ENCODE measurements at places on chromosomes 16 and 17.
A peak's percentile ranks its signal among the peaks of the same experiment; 100 is the strongest.

DNA sequence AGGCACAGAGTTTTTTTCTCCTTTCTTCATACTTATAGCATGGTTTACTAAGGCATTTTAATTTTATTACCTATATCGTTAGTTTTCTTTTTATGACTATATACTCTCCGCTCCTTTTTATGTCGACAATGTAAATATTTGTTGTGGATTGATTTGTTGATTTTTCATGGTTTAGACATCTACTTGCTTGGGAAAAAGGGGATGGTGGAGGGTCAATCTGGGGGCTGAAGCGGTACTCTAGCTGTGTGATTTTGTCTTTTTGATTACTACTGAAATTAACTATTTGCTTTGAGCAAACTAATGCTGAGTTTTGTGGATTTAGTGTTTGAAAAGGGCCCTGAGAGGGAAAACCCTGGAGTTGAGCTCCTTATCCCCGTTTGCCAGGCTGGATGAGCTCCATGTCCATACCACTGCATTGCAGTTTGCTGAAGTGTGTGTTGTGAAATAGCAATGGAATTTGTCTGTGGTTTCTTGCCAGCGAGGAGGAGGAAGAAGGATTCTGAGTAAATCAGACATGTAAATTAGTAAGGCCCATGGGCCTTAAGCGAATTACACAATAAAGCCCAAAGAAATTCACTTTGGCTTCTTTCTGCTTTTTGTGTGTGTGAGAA is 72.0 kb downstream of the FTO start:
- peak; percentile 52 for DNase-seq

DNA sequence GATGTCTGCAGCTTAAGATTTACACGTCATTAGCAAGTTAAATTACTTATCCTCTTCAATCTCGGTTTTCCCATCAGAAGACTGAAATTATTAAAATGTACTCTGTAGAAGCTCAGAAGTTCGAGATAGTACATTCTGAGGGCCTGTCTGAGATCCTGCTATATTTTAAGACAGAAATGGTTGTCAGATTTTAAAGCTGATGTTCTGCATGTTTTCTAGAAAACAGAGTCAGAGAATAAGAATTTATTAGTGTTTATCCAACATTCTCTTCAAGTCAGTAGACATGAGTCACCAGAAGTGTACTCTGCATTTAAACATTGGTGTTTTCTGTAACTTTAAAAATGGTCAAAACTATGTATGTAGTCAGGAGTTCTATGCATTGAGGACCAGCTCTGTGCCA is 155.2 kb upstream of the MYOCD start:
- peak; percentile 17 for DNase-seq

DNA sequence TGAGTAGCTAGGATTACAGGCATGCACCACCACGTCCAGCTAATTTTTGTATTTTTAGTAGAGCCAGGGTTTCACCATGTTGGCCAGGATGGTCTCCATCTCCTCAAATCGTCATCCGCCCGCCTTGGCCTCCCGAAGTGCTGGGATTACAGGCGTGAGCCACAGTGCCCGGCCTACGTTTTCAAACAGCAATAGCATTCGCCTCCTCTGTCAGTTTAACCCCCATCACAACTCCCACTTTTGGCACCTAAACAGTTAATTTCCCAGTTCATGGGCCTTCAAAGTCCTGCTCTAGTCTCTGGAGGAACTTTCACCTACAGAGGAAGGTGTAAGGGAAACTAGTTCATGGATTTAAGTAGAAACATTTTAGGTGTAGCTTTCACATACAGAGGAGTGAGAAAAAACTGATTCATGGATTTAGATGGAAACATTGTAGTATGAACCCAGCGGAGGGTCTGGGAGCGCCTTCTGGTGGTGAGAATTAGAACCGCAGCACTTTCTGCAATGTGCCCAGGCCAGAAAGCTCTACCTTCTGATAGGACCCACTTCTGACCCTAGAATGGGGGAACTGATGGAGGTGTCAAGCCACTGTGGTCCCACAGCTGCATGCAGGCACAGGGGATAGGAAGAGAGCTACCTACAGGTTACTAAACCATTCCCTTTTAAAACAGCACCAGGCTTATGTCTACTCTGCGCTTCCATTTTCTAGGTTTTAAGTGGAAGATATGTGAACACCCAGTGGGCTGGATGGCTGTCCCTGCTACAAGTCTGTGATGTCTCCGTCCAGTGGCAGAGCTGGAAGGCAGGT is 12.0 kb upstream of the MEOX1 start:
- DNase-seq: peak; percentile 78

DNA sequence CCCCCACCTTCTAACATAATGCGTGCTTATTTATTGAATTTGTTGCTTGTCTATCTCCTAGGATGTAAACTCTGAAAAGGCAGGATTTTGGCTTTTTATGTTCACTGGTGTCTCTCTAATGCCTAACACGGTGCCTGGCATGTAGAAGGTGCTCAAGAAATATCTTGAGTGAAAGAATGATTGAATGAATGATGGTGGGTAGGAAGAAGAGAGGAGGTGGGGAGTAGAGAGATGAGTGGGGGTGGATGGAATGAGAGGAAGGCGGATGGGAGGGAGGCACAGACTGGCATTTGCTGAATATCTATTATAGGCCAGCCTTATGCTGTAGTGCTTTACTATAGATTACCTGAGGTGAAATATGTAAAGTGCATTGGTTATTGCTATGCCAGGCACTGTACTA is 2.3 kb downstream of the PRSS36 start:
- DNase-seq: peak; percentile 1

DNA sequence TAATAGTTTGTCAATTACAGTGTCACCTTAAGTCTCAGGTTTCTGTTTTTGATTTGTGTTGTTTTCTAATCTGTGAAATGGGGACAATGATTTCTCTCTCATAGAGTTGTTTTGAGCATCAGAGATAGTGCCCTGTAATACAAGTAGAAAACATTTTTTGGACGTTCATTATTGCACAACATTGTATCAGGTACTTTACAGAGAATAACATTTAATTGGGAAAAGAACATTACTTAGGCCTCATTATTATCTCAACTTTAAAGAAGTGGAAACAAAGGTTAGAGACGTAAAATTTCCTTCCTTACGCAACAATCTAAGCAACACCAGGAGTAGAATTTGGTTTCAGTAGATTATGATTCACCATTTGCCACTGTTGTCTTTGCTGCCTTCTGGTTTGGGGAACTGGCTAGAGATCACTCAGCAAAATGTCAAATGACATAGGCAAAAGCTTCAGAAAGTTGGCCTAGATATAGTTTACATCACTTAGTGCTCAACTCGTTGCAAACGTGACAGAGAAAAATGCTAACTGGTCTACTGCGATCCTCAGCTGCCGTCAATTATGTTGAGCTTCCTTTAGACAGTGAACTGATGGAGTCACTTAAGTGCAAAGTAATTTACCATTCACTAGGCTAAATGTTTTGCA is 1026.8 kb downstream of the CDH11 start:
- no peak for DNase-seq

GRCh38 chr16:15915555-15916081 is 27.2 kb upstream of the CEP20 start:
- no peak for DNase-seq

GRCh38 chr17:60496041-60496440 is 30.0 kb downstream of the APPBP2 start:
- DNase-seq: no peak

GRCh38 chr17:17151055-17151454 is 55.1 kb downstream of the PLD6 start:
- DNase-seq: peak; percentile 72

DNA sequence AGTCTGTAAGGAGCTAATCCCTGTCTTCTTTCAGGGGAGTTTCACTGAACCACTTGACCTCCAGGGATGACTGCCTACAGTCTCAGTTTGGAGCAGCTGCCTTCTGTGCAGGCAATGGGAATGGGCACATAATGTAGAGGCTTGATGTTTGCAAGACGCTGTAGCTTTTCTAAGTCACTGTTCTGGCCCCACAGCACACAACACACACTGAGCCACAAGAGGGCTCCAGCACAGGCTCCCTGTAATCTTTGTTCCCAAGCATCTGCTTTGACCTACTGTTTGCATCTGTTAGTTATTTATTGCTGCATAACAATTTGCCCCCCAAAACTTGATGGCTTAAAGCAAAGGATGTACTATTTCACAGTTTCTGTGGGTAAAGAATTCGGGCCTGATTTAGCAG is 419.0 kb upstream of the ASIC2 start:
- no peak for DNase-seq

DNA sequence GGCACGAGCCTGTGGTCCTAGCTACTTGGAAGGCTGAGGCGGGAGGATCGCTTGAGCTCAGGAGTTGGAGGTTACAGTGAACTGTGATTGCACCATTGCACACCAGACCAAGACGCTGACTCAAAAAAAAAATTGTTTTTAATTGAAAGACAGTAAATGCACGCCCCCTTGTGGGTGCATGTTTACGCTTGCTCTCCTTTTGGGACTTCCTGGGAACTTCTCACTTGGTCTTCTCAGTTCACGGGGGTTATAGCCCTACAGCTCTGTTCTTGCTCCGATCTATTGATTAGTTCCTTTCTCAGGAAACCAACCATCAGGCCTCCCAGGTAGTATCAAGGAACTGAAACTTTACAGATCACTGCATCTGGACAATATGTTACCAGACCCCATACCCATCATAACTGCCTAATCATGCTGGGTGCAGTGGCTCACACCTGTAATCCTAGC is 14.2 kb upstream of the RIPOR1 start:
- DNase-seq: peak; percentile 69

GRCh38 chr16:18983565-18984434 is at the start of gene TMC7:
Gene TMC7 (plus strand): TSS chr16:18983934. CDS start chr16:18984064, 130 bp downstream.
- peak; percentile 87 for DNase-seq

GRCh38 chr16:29141586-29142324 is 156.9 kb downstream of the LAT start:
- DNase-seq: no peak

- DNase-seq: no peak
Observed at GRCh38 chr16:6177616-6178180, 1080.1 kb upstream of the EEF2KMT start.

DNA sequence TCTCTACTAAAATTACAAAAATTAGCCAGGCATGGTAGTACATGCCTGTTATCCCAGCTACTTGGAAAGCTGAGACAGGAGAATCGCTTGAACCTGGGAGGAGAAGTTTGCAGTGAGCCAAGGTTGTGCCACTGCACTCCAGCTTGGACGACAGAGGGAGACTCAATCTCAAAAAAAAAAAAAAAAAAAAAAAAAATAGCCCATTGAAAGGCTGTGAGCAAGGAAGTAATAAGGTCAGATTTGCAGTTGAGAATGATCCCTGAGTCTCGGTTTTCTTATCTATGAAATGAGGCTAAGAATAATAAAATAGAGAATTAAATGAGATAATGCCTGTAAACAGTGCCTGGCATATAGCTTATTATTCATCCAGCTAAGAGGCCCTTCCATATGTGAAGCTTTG is 1.3 kb upstream of the PDK2 start:
- no peak for DNase-seq

DNA sequence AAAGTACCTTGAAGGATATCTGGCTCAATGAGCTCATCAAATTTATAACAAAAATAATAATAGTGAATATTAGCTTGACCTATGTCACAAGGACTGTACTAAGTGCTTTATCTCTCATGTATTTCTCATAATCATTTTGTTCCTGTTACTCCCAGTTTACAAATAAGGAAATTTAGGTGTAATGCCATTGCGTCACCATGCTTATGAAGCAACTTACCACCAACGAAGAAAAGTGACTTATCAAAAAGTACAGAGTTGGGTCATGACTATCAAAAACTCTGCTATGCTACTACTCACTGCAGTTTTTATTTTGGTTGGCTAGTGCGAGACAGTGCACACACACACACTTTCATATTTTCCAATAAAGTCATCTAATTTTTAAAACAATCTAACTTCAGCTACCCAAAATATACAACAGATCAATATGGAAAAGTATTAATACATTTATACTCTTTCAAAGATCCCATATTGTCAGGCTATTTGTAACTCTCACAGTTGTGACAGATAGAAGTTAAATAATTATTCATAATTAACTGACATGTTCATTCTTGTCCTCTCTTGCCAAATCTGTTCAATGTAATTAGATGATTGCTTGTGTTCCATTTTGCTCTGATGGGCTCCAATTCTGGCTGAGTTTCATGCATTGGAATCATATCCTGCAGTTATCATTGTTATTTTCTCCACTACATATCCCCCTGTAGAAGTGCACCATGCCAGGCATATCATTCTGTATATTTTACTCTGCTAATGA is 119.4 kb downstream of the KCNJ2 start:
- DNase-seq: no peak

DNA sequence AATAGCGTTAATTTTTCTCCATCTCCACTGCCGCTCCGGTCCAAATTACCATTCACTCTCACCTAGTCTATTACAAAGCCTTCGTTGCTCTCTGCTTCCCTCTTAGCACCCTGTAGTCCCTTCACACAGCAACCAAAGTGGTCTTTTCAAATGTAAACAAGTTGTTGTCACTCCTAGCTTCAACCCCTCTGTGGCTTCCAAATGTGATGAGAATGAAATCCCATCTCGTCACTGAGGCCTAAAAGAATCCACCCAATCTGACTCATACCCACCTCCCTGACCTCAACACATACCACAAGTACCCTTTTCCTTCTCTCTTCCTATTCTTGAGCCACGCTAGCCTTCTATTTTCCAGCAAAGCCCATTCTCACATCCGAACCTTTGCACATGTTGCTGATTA is 2.2 kb upstream of the PELP1 start:
- DNase-seq: no peak

- peak; percentile 82 for DNase-seq
Observed at GRCh38 chr16:30534368-30535105, at the start of gene ZNF747. Gene ZNF747 (minus strand): TSS chr16:30534858. CDS start chr16:30534679, 179 bp downstream.

DNA sequence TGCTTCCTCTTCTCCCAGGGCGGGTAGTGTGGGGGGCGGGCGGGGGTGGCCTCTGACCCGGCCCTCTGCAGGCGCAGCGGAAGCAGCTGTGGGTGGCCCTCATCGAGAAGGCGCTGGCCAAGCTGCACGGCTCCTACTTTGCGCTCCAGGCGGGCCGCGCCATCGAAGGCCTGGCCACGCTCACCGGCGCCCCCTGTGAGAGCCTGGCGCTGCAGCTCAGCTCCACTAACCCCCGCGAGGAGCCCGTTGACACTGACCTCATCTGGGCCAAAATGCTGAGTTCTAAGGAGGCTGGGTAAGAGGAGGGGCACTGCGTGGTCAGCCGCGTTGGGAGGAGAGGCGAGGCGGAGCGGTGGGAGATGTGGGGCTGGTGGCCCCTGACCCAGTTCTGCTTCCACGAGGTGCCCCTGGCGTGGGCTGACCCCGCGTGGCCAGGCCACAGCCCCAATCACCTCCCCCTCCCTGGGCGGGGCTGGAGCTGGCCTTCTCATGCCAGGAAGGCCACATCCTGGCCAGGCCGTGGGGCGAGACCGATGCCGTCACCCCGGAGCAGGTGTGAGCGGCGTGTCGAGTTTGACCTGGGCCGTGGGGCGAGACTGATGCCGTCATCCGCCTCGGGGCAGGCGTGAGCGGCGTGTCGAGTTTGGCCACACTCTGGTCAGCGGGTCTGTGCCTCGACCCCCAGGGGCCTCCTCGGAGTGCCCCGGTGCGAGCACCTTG is 10.5 kb upstream of the PRR35 start:
- no peak for DNase-seq

GRCh38 chr16:16163571-16163970 is 59.7 kb downstream of the ABCC6 start:
- DNase-seq: no peak
